Activated CD8-positive, alpha-beta T cell treated with anti-CD3 and anti-CD28 coated beads, Interleukin-2, amount 10 ng/mL, durations not matched to agents 7 days and 5 days (primary cell): ENCODE measurements at places on chromosomes 7 and 10. TPM values are rescaled to one million over a fixed set of nuclear protein-coding genes. Genes with fewer than 3 reads are reported as not detected.

DNA sequence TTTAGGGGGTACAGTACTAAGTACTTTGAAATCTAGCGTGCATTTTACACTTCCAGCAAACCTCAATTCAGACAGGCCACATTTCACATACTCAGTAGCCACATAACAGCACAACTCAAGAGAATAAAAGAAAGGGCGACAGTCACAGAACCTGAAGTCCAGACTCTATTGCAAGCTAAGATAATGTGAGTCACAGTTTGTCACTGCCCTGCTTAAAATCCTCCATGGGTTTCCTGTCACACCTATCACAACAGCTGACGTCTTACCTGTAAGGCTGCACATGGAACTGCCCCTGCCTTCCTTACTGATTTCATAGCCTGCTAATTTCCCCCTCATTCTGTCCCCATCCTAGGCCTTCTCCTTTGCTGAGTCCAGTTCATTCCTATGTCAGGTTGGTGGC is 16.1 kb upstream of the CDK14 start:
- DNase-seq = no peak

DNA sequence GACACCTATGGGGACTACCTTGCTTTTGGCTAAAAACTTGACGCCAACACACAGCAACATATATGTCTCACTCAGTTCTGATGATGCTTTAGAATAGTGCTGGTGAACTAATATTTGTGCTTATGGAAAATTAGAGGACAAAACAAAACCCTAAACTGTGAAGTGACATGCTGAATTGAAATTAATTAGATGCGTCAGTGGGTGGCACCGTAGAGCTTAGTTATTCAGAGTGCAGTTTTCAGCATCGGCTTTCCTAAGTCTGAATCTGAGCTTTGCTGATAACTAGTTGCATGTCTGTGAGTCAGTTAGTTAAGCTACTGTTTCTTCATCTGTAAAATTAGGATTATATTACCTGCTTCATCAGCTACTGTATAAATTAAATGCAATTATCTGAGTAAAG is 245.0 kb upstream of the SORCS1 start:
- no peak for DNase-seq

GRCh38 chr10:128563904-128564303 is 437.7 kb upstream of the MKI67 start:
- no peak for DNase-seq

- no peak for DNase-seq
These were observed 165.6 kb downstream of the HGF start for GRCh38 chr7:81604075-81604807.

DNA sequence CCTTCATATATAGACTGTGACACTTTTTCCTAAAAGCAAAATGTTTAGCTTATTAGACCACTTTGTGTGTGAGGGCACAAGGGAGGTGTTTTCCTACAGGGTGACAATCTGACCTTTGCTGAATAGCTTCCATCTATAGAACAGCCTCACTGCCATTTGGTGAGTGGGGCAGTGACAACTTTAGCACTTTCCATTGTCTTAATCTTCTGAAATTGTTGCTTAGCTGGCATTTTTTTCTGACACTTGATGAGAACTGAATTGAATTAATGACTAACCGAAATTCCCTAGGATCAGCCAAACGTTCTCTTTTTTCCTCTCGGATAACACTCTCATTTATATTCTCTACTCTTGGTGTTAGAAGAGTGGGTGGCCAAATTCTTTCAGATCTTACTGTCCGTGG is 30.2 kb downstream of the KDM7A start:
- no peak for DNase-seq

- DNase-seq = no peak
These were observed 69.4 kb downstream of the DNAJB6 start for GRCh38 chr7:157405914-157406810.

GRCh38 chr10:123472606-123473005 is 193.5 kb upstream of the GPR26 start:
- no peak for DNase-seq

- DNase-seq = peak; percentile 79
These were observed 17.4 kb downstream of the PSPH start for GRCh38 chr7:56033671-56034432.

DNA sequence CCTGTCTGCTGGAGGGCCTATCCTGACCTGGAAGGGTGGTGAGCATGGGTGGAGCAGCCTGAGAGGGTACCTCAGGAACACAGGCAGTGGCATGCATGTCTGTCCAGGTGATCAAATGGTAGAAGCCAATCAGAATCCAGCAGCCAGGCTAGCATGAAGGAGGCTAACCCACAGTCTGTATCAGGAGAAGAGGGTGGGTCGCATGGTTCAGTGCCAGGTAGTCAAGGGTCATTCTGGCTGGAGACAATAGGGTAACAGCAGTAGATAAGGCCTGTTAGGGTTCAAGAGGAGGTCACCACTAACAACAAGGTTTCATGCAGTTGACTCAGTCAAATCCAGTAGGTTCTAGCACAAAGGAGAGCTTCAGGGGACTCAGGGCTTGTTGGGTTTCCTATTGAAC is 10.4 kb downstream of the ALDH18A1 start:
- no peak for DNase-seq

DNA sequence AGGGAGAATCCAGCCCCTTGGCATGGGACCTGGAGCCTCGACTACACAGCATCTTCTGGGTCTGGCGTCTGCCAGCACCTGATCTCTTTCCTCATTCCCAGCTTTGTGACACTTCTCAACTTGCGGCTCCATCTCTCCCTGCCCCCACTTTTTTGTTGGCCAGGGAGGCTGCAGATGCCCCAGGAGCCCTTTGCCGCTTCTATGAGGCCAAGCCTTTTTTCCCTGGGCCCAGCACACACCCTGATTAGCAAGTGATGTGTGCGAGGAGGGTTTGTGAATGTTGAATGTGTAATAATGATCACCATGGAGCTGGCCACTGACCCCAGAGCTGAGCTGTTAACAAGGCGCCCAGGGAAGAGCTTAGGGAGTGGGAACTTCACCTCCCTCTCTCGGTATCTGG is 4.4 kb downstream of the EVX1 start:
- no peak for DNase-seq

DNA sequence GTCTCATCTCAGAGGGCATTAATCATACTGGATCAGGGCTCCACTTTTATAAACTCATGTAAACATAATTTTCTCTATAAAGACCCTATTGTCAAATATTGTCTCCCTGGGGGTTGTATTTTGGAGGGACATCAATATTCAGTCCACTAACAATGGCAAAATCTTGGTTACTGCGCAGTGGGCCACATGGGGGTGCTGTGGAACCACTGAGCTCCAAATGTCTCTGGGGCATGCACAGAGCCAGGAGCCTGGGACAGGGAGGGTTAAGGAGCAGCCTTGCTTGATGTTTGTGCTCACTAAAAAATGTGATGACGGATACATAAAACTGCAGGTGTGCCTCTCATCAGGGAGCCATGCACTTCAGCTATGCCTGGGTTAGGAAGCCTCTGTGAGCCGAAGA is 62.1 kb upstream of the PRSS58 start:
- DNase-seq = peak; percentile 55

- no peak for DNase-seq
These were observed 13.8 kb upstream of the ZNF212 start for GRCh38 chr7:149225656-149226055.

GRCh38 chr7:92987095-92987494 is 130.7 kb downstream of the SAMD9 start:
- no peak for DNase-seq

Gene TMEM273
- total RNA-seq = 25.6 TPM

Gene PLXNA4
- total RNA-seq = 47.2 TPM

Gene SFTPA1
- total RNA-seq = not detected
